COLO829 (cell line): ENCODE measurements at places on chromosomes 11 and 22.

DNA sequence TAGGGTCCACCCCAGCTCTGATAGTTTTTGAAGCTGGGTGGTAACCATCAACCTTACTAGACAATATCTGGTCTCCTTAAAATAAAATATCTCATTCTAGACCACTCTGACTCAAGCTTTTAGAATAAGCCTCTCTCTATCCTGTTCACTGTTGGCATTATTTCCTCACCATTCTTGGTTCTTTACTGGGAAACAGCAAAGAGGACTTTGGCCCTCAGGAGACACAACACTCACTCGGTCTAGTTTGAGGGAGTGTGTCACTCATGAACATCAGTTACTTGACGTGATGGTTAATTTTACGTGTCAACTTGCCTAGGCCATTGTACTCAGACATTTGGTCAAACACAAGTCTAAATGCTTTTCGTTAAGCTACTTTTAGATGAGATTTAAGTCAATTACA is 110.6 kb downstream of the FAM76B start:
- no peak for DNase-seq

GRCh38 chr11:120058931-120059330 is 79.0 kb downstream of the TRIM29 start:
- no peak for DNase-seq

DNA sequence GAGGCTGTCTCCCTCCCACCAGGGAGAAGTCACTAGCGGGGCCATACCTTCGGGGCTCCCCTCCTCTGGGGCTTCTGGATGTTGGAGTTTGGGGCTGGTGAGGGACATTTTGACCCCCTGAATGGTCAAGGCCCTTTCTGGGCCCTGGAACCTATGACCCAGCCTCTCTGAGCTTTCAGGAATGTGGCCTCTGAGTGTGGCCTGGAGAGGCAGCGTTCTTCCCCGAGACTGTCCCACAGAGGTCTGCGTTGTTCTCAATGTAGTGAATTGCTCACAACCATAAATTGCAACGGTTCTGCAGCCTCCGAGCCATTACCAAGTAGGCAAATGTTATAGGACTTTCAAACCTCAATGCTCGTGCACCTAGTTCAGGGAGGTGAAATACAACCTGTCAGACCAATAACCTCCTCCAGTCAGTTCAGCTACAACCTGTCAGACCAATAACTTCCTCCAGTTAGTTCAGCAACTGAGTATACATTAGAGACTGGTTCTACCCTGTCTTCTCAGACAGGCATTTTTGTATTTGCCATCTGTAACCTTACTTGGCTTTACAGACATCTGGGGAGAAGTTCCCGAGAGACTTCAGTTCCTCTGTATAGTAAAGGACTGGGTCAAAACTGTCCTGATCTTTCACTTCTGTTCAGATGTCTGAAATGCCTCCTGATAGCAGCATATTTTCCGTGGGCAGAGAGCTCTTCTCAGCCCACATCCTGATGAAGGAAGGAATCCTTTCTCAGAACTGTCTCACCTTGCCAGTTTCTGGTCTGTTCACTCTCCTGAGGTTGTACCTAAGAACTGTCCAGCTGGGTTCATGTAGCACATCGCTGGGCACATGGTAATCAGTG is 34.2 kb downstream of the MICAL2 start:
- DNase-seq: no peak

DNA sequence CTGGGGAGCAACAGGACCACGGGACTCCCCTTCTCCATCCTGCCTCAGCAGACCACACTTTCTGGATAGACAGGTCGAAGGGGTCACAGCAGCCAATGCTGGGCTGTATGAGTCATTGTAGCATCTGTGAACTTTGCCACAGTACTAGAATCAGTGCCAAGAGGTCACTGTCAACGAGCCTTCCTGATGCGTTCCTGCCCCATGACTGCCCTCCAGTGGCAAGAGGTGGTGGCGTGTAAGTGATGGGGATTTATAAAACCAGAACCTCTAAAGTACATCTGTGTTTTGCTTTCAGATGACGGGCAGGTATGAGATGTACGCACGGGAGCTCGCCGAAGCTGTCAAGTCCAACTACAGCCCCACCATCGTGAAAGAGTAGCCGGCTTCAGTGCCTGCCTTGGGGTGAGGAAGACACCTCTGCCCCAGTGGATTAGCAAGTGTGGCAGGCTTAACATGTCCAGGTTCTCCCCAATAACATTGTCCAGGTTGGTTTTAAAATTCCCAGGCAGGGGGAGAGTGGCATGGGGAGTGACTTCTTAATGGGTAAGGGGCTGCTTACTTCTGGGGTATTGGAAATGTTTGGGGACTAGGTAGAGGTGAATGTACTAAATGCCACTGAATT is 29.4 kb downstream of the GUCD1 start:
- peak; percentile 89 for DNase-seq

DNA sequence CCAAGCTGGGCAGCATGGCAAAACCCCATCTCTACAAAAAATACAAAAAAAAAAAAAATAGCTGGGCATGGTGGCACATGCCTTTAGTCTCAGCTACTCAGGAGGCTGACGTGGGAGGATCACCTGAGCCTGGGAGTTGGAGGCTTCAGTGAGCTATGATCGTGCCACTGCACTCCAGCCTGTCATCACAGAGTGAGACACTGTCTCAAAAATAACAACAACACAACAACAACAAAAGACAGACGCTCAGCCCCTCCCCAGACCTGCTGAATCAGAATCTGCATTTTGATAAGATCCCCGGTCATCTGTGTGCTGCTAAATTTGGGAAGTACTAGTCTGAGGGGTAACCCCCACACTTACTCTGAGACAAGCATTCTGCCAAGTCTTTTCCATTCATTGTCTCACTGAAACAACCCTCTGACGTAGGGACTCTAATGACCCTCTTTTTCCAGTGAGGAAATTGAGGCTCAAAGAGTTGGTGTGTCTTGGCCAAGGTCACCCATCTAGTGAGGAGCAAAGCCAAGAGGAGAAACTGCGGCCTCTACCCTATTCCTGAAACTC is 7.5 kb downstream of the NEFH start:
- no peak for DNase-seq

GRCh38 chr22:18056161-18056666 is 21.6 kb upstream of the PEX26 start:
- DNase-seq: peak; percentile 87

DNA sequence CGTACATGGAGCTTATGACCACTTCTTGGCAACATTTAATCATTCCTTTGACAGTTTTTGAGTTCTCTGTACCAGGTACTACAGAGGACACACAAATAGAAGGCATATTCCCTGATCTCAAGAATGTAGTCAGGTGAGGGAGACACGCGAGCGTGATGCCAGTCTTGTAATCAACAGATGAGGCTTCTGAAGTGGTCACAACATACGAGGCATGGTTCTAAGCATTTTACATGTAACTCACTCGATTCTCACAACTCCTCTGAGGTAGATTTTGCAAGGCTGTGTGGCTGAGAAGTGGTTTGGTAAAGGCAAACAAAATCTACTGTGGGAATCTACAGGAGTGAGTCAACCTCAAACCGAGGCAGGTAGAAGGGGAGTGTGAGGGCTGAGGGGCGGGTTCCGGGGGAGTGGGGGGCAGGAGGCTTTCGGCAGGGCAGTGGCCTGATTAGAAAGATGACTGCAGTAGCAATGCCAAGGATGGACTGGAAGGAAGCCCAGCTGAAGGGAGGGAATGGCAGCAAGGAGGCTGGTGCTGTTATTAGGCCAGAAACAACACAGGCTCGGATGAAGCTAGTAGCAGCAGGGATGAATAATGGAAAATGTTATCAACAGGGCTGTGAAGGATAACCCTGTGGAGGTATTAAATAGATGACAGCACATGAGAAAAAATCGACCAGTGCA is 63.8 kb downstream of the ST14 start:
- no peak for DNase-seq

GRCh38 chr22:38873469-38874411 is 1.7 kb upstream of the CBX6 start:
- DNase-seq: no peak
